ENCODE measurements at places on chromosomes 6 and 20. TPM values are rescaled to one million over a fixed set of nuclear protein-coding genes. Genes with fewer than 3 reads are reported as not detected.

Gene SOX4
- 49.8 TPM for total RNA-seq

Gene RNF39
- 3.8 TPM for total RNA-seq

Gene CDH22
- total RNA-seq = not detected

Gene ADAM33
- total RNA-seq = not detected

Gene APCDD1L
- total RNA-seq = not detected

Gene CDH26
- 0.13 TPM for total RNA-seq

Gene TBCC
- total RNA-seq = 38.7 TPM

Gene DLK2
- 0.34 TPM for total RNA-seq

Gene PI3
- 2.0 TPM for total RNA-seq

Gene COL9A1
- not detected for total RNA-seq

Gene NOX3
- not detected for total RNA-seq

Gene OR2W1
- not detected for total RNA-seq

Gene BHLHE23
- not detected for total RNA-seq

Gene LPA
- total RNA-seq = not detected

Gene FAXC
- not detected for total RNA-seq

DNA sequence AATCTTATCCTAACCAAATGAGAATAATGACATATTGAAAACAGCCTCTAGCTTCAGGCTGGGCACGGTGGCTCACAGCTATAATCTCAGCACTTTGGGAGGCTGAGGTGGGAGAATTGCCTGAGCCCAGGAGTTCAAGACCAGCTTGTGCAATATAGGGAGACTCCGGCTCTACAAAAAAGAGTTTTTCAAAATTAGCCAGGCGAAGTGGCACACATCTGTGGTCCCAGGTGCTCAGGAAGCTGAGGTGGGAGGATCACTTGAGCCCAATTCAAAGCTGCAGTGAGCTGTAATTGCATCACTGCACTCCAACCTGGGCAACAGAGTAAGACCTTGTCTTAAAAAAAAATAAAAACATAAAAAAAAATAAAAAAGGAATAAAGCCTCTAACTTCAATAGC lies 4.7 kb downstream of the TUBB2A start:
- DNase-seq = no peak

GRCh38 chr20:53399083-53399482 lies 194.6 kb downstream of the ZNF217 start:
- DNase-seq = no peak

DNA sequence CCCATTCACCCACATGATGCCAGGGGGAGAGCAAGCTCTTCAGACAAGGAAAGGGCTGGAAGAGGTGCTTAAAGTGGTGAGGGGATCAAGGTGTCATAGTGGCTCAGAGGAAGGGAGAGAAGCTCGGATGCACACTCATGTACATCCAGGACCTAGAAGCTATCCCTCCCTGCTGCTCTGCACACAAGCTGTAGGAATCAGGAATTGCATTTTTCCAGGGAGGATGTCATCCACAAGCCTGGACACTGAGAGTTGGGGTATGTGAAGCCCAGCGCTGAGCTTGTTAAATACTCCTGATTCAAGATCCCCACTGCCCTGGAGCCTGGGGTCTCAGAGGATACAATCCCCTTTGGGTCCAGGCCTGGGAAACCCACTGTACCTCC lies 85.8 kb upstream of the CCDC167 start:
- no peak for DNase-seq

- no peak for DNase-seq
Observed at GRCh38 chr20:47118206-47118605, 223.6 kb downstream of the EYA2 start.

DNA sequence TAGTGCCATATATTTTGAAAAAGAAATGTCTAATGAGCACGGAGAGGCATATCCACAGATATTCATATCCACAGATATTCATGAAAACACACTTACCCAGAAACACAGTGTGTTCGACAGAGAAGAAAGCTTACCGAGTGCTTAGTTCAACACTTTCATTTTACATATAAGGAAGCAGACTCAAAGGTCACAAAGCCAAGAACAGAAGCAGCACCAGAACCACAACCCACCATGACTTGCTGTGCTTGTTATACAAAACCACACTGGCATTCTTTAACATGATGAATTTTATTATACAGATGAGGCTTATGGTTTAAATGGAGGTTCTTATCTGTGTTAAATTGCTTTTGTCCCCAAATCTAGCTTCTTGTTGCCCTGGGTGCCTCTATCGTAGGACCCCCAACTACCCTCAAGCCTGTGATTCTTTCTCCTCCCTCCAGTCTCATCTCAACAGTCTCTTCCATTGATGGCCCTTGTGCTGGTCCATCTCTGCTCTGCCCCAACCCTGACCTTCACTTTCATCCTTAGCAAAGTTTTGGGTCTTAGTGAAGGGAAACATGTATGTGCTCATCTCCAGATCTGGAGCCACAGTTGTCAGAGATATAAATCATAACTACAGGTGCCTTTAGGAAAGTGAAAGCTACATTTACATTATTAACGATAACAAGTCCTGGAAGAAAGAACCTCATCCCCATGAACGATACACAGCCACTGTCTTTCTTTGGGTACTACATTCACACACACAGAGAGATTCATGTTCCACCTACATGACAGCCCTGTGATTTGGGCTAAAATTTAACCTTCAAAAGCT lies 40.0 kb downstream of the SF3B5 start:
- no peak for DNase-seq

DNA sequence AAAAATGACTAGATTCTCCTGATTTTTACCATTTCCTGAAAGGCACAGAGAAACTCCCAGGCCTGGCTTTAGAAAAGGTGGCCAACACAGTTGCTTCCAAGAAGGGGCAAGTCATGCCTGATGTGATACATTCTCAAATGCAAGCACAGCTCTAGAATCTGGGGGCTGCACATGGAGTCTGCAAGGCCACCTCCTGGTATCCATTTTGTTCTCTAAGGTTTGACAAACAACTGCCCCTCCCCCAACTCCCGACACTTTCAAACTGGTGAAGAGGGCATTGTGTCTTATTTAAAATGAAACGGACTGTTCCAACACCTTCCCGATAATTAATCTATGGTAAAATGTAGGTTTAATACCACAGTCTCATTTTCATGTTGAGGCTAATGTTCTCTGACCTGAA lies 220.2 kb upstream of the CEP162 start:
- DNase-seq = no peak

GRCh38 chr6:80771941-80772340 lies 665.5 kb downstream of the BCKDHB start:
- peak; percentile 42 for DNase-seq

DNA sequence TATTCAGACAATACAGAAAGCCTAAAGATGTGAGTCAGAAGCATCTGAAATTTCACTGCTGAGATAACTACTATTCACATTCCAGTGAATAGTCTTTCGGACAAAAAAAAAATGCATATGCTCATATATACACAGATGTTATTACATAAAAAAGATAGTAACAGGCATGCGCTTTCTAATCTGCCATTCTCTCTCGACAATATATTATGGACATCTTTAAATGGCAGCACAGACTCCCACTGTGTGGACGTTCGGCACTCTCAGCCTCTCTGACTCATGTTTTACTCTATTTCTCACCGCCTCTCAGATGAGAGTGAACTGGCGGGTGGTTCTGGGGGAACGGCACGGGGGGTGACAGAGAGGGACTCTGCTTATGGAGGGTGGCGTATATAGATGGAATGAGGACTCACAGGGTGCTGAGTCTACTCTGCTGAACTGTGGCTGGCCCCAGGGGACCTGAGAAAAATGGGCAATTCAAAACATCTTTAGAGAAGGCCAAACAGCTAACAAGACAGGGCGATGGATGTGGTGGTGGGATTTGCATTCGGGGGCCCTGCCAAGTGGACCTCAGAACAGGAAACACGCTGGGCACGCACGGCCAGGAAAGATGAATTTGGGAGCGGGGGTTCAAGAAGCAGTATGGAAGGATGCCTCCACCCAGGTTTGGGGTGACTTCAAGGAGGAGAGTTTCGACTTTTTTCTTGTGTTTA lies 68.9 kb downstream of the MDGA1 start:
- DNase-seq = no peak

- no peak for DNase-seq
Observed at GRCh38 chr6:68777956-68778355, 142.9 kb downstream of the ADGRB3 start.

- no peak for DNase-seq
Observed at GRCh38 chr6:145643760-145644159, 91.6 kb downstream of the EPM2A start.

DNA sequence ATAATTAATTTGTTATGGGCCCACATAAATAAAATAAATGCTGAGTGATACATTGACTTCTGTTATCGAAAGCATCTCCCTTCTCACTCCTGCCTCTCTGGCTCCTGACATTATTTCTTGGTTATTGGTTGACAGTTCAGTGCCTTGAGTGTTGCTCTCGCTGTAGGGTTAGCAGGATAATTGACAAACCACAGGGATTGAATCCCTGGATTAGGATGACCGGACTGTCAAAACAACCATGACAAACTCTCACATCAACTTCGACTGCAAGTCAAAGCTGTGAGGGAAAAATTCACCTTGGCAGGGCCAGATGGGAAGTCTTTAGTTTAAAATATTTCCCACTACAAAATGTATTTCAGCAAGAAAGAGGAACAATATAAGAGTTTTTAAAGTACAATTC lies 245.4 kb upstream of the TFAP2D start:
- no peak for DNase-seq

- no peak for DNase-seq
Observed at GRCh38 chr6:13417431-13417830, 70.0 kb downstream of the GFOD1 start.

GRCh38 chr6:52407467-52407866 lies 12.7 kb upstream of the EFHC1 start:
- peak; percentile 61 for DNase-seq

DNA sequence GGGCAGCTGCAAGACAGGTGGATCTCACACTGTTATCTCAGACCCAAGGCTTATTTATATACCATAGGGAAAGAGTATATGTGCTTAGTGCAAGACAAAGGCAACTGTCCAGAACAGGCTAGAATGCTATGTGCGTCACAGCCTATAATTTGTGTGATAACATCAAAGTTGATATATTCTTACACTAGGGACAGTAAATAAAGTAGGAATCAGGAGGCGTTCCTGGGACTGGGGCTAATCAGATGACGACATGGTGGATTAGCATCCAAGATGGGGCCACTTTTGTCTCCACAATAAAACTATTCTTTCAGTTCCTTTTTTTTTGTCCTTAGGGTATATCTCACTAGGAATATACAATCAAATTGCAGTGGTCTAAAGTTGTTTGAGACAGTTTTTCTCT lies 54.9 kb upstream of the IER3 start:
- DNase-seq = no peak

DNA sequence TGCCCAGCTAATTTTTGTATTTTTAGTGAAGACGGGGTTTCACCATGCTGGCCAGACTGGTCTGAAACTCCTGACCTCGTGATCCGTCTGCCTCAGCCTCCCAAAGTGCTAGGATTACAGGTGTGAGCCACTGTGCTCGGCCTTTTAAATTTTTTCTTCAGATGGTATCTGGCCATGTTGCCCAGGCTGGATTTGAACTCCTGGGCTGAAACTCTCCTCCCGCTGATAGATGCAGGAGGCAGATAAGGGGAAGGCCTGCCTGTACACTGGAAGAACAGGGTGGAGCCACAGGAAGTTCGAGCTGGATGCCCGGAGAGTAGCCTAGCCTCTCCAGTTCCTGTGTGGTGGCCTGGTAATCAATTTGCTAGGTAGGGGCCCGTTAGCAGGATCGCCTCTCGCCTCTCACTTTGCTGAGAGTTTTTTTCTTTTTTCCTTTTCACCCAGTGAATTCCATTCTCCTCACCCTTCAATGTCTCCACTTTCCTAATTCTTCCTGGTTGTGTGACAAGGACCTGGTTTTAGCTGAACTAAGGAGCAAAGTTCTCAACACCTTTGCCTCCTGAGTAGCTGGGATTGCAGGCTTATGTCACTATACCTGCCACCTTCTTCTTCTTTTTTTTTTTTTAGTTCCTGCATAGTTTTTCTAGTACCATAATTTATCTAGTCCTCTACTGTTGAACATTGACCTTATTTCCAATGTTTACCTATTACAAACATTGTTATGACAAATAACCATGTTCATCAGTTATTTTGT lies 19.4 kb upstream of the ITCH start:
- peak; percentile 35 for DNase-seq

- peak; percentile 30 for DNase-seq
Observed at GRCh38 chr20:49786668-49787370, 25.8 kb upstream of the SLC9A8 start.

- no peak for DNase-seq
Observed at GRCh38 chr6:48744948-48745347, 634.0 kb upstream of the PTCHD4 start.

GRCh38 chr6:55774286-55775028 lies 100.9 kb downstream of the BMP5 start:
- no peak for DNase-seq

- peak; percentile 7 for DNase-seq
Observed at GRCh38 chr20:5364136-5364821, 47.5 kb upstream of the PROKR2 start.

GRCh38 chr6:157376706-157377230 lies 4.2 kb upstream of the ZDHHC14 start:
- DNase-seq = no peak

GRCh38 chr6:45031601-45032000 lies 296.5 kb upstream of the RUNX2 start:
- no peak for DNase-seq

- DNase-seq = no peak
Observed at GRCh38 chr6:6368684-6369052, 48.2 kb upstream of the F13A1 start.

All from HT-29 (cell line).